NCI-H1092 treated with DMSO at 0.1 percent for 48 hours (cell line): ENCODE measurements at places on chromosomes 2 and 18.

- no peak for DNase-seq
Observed at GRCh38 chr2:202604699-202605098, 30.1 kb upstream of the FAM117B start.

DNA sequence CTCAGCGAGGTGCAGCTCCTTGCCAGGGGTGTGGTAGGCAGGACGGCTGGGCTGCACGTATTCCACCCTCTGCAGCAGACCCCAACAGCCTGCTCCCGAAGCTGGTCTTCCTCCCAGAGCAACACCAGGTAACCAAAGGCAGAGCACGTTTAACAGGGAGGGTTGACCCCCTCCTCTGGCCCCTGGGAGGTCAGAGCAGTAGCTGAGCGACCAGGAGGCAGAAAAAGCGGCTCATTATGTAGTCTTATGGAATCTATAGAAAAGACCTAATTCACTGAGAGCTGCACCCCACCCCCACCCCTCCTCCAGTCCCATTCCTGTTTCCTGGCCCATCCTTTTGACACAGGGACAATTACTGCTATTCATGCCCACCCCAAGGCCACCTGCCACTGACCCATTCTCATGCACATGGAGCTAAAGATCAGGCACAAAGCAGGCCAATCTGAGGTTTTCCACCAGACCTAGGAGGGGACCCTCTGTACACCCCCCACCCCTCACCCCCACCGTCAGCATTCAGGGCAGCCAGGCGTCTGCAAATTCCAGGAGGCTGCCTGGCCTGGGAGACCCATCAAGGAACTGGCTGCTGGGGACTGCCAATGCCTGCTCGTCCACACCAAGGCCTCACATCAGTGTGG, 60.9 kb upstream of the FZD7 start:
- no peak for DNase-seq

DNA sequence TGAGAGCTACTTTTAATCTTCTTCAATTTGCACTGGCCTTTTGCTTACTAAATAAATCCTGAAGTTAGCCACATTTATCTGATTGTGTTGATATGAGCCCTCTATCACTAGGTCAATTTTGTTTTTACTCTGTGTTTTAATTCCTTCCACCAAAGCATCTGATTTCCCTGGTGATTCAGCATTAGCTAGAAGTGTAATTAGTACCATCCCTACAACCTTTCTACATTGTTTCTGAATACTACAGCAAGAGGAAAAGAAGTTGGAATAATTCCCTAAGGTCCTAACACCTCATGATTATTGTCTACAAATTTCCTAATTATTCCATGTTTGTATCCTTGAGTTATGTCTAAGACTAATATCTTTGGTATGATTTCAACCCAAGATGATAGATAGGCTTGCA, 1093.6 kb downstream of the SUCLG1 start:
- DNase-seq, result no peak

DNA sequence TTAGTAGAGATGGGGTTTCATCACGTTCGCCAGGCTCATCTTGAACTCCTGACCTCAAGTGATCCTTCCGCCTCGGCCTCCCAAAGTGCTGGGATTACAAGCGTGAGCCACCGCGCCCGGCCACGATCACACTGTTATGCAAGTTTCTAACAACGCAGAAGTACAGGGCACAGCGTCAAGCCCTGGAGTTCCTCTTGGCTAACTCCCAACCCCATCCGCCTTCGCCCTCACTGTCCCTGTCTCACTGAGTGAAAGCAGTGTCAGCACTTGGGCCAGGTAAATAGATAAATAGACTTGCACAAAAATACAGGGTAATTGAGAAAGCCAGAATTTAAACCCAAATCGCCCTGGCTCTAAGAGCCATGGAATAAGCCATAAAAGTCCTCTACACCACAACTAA, 111.7 kb downstream of the ACVR1 start:
- no peak for DNase-seq

DNA sequence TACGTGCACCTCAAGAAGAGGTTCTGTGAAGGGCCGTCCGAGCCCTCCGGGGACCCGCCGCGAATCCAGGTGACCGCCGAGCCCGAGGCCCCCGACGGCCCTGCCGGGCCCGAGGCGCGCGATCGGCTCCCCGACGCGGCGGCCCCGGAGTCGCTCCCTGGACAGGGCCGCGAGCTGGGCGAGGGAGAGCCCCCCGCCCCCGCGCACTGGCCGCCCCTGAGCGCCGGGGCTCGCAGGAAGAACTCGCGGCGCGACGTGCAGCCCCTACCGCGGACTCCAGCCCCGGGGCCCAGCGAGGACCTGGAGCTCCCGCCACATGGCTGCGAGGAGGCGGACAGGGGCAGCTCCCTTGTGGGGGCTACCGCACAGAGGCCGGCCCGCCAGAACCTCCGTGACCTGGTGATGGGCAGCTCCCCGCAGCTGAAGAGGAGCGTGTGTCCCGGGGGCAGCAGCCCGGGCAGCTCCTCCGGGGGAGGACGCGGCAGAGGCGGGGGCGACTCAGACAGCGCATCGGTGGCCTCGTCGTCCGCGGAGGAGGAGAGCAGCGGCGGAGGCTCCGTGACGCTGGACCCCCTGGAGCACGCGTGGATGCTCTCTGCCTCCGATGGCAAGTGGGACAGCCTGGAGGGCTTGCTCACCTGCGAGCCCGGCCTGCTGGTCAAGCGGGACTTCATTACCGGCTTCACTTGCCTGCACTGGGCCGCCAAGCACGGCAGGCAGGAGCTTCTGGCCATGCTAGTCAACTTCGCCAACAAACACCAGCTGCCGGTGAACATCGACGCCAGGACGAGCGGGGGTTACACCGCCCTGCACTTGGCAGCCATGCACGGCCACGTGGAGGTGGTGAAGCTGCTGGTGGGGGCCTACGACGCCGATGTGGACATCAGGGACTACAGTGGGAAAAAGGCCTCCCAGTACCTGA, 812 bp downstream of the SOWAHC start:
- DNase-seq, result peak; percentile 16

DNA sequence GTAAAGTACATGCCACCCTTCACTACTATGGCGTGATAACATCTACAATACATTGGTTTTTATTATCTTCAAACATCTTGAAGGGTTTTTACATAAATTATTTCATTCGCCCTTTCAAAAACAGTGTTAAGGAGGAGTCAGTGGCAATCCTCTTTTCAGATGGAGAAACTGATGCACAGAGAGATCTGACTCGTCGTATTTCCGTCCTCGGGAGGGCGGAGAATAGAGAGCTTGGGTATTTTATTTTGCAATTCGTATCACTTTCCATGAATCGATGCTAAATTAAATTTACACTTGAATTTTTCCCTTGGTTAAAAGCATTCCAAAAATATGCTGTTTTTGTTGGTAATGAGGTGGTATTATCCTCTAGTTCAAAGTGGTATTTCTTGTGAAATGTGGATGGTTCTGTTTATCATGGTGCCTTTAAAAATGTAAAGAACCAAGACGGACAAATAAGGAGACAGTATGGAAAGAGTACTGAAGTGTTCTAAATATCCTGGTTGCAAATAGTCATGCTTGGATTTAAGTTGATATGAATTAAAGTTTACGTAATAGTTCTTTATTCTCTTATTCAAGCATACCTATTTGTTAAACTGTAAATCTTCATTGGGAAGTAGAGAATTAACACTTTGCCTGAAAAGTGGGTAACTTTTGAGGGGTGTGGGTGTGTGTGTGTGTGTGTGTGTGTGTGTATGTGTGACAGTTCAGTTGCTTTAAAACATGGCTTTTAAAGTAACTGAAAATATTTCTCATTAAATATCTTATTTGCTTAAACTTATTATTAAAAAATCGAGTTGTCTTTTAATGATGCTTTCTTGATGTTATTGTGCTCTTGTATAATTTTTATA, 5.6 kb downstream of the PHLPP1 start:
- no peak for DNase-seq

DNA sequence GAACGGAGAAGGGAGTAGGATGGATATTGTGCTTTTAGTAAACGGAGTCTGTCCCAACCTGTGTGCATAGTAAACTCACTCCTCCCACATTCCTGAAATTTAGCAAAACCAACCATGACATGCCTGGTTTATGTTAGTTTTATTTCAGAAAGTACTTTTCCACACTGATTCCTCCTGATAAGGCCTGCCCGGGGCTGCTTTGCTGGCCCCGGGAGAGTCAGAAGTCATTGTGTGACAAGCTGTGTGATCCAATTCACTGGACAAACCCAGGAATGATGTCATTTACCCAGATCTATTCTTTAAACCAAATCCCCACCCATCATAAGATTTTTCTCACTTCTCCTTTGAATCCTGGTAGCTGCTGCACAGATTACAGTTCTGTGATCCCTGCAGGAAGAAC, 109.0 kb downstream of the SETBP1 start:
- no peak for DNase-seq

GRCh38 chr2:68764041-68764805, 29.6 kb downstream of the ARHGAP25 start:
- no peak for DNase-seq

DNA sequence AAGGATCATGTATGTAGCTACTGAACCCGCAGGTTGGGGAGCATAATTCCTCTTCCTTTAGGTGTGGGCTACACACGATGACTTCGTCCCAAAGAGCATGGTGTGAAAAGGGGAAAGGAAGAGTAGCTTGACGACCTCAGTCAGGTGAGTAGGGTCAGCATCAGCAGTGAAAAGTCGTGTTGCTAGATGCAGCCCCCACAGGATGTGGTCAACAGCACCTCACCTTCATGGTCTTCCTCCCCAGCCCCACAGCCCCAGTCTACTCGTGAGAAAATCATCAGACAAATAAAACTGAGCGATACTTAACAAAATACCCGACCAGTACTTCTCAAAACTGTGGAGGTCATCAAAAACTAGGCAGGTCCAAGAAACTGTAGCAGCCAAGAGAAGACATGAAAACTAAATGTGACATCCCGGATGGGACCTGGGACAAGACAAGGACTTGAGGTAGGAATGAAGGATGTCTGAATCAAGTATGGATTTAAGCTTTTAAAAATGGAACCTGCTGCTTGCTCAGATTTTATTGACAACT, 77.5 kb upstream of the NFATC1 start:
- no peak for DNase-seq

DNA sequence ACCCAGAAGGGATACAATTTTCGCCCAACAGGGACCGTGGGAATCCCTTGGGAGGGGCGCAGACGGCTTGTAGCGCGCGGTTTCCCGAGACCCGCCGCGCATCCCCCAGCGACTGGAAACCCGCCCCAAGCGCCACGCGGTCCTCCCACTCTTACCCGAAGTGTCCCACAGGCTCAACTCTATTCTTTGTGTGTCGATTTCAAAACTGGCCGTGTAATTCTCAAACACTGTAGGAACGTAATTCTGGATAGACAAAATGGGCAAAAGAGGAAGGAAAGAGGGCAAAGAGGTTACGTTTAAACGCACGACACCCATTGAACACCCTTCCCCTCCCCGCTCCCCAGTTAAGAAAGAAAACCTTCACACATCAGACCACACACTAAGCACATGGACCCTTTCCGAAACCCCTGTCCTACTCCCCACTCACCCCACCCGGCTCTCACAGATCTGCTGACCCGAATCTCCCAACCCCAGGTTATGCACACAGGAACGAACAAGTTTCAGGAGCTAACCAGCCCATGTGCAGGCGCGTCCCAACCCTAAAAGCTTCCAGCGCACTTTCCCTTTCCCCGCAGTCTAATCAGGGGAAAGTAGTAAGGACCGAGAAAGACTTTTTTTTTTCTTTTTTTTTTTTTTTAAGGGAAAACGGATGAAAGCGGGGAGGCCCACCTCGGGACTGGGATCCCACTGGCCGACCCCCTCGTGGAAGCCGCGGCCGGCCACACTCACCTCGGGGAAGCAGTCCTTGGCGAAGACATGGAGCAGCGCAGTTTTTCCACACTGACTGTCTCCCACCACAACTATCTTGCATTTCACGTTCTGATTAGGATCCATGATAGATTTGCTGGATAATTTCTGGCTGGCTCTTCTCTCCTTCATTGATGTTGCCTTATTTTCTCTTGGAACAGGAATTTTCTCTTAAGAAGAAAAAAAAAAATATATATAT, 655 bp downstream of the RND3 start:
- peak; percentile 60 for DNase-seq

GRCh38 chr2:101355401-101356054, 31.8 kb downstream of the CREG2 start:
- no peak for DNase-seq

- DNase-seq, result peak; percentile 20
Observed at GRCh38 chr18:10851824-10852319, 297.5 kb downstream of the PIEZO2 start.

DNA sequence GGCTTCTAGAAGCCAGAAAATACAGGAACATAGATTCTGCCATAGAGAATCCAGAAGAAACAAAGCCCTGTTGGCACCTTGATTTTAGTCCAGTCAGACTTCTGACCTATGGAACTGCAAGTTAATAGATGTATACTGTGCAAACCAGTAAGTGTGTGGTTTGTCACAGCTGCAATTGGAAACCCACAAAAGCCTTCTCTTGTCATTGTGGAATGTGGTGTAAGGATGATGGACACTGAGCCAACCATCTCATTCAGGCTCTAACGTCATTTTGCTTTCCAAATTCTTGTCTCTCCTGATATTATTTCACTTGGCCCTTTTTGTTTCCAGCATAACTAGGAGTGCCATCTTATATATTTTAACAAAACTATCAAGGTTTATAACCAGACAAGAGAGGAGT, 369.5 kb upstream of the SMIM21 start:
- no peak for DNase-seq

DNA sequence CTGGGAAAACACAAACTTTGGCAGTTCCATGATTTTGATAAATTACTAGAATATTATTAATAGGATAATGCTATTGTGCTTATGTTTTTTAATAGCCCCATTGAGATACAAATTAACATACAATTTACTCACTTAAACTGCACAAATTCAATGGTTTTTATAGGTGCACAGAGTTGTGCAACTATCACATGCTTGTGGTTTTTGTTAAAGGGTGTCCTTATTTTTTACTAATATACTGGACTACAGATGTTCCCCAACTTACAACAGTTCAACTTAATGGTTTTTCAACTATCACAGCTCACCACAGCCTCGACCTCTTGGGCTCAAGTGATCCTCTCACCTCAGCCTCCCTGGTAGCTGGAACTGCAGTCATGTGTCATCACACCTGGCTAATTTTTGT, 76.6 kb downstream of the OSBPL1A start:
- DNase-seq, result no peak
